ENCODE measurements at places on chromosomes 7 and 10.

GRCh38 chr7:26180792-26181198, 19.8 kb downstream of the HNRNPA2B1 start:
- no peak for DNase-seq

GRCh38 chr7:20797462-20798080, 10.9 kb upstream of the SP8 start:
- DNase-seq = no peak

- DNase-seq = no peak
These were observed 26.3 kb downstream of the SAMD8 start for GRCh38 chr10:75137533-75138438.

DNA sequence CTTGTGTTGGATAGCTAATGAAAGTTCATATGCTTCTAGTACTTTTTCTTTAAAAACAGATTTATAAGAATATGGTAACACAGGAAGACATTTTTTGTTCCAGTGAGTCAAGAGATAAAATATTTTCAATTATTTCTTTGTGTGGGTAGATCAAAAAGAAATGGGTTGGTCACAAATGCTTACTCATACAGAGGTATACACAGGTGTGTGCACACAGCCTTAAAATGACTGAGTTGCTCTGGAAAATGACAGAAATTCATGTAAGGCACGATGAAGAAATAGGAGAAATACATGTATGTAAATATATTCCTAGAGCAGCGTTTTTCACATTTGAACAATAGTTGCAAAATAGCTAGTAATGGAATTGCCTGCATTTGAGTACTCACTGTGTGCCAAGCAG, 66.0 kb downstream of the ST7 start:
- no peak for DNase-seq

DNA sequence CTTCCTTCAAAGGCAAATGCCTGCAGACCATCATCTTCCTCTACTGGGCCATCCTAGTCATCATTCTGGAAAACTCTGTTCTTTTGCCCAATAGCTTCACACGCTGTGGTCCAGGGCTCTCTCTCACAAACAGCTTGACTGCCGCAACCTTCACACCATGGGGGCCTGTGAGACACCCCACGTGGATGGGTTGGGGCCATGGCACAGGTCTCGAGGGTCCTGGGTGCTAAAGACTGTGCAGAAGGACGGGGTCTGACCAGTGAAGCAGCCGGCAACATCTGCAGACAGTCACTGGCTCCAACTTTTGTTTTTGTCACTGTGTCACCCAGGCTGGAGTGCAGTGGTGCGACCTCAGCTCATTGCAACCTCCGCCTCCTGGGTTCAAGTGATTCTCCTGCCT, 28.1 kb downstream of the BRI3 start:
- DNase-seq = no peak

GRCh38 chr7:112238852-112239610, 32.5 kb downstream of the ZNF277 start:
- no peak for DNase-seq

DNA sequence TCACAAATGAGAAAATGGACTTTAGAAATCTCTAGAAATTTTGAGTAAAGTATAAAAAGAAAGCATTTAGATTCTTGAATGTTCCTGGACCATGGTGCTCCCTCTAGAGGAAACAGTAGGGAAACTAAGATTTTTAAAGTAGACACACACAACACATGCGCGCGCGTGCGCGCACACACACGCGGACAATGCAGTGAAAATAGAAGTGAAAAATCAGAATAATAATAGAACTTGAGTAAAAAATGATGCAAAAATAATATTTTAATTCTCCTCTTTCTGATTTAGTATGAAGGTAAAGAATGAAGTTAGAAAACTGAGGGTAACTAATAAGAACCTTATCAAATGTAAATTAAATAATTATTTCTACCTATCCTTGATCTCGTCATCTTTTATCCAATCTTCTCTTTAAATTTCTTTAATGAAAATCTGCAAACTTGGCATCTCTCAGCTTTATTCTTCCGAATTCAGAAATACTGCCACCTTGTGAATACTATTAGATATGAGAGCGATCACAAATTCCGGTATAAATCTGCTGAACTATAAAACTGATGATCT, 117.0 kb upstream of the AMPH start:
- no peak for DNase-seq

DNA sequence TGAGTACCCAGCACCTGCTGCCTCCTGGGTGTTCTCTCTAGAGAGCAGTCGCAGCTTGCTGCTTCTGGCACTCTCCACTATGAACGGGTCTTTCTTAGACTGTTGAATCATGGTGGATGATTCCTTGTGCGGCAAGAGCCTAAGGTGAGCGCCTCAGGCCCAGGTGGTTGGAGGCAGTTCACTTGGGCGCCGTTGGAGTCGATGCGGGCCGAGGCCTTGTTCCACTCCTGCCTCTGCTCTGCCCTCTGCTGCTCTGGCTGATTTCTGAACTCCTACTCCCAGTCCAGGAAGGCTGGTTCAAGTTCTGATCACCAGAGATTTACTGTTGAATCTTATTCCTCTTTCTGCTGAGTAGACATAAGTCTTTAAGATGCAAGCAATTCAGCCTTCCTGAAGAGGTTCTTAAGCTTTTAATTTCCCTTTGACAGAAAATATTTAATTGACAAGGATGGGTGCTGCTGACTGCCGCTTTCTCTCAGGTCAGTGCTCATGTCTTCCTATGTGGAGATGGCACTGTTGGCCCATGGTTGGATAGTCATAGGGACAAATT, 10.4 kb downstream of the YKT6 start:
- DNase-seq = no peak

DNA sequence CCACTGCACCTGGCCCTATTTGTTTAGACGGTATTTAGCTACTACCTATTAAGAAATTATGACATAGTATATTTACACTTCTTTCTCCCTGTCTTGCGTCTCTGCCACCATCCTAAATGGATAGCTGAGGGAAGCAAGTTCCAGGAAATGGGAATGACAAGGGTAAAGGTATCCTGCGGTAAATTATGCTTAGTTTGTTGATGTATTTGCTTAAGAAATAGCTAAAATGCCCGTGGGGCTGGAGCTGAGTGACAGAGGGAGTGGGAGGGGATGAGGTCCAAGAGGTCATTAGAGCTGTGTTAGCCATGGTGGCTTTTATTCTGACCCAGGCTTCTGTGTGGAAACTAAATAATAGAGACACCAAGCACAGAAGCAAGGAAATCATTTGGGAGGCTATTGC, 29.0 kb upstream of the UBE2D1 start:
- no peak for DNase-seq

GRCh38 chr7:2071133-2071832, 161.5 kb downstream of the MAD1L1 start:
- DNase-seq = no peak

DNA sequence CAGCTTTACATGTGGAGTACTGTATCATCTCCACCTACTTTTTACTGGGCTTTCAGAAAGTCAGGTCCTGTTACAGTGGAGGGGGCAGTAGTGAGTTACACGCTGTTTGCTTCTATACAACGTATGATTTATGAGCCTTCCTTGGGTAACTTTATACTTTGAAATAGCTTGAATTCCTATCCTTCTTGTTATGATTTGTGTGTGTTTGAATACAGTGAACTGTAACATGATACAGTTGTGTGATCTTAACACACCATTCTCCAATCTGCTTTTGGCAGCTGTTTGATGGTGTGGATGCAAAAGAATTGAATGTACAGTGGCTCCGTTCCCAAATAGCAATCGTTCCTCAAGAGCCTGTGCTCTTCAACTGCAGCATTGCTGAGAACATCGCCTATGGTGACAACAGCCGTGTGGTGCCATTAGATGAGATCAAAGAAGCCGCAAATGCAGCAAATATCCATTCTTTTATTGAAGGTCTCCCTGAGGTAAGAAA, 41.7 kb downstream of the SP8 start:
- DNase-seq = no peak

DNA sequence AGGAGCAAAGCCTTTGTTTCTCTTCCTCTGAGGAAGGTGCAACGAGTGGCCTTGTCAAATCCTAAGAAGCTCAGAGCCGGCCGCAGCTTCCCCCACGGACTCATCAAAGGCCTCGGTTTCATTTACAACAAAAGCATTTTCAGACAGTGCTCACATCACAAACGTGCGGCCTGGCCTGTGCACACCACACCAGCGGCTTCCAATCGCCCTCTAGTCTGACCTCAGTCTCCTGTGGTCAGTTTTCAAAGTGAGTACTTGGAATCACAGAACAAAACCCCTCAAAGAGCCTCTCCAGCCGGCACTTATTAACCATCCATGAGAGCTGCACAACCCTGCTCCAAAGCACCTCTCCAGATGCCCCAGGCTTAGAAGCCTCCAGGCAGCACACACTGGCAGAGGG, 3.3 kb downstream of the RADIL start:
- DNase-seq = no peak

DNA sequence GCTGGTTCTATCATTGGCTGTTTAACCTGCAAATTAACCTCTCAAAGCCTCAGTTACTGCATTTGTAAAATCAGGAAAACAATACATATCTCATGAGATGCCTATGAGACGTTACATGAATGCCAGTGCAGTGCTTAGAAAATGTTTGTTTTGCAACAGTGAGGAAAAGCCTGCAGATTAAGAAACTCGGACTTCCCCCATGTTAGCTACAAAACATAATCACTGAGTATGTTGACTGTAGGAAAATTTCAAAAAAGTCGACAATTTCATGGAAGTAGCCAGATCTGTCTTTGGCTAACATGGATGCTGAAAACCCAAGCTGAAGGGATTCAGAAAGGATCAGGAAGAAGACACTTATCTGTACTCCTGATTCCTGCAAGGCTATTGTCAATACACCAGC, 121.4 kb downstream of the TRIL start:
- no peak for DNase-seq

- DNase-seq = no peak
These were observed 55.2 kb upstream of the RPA3 start for GRCh38 chr7:7773334-7774309.

DNA sequence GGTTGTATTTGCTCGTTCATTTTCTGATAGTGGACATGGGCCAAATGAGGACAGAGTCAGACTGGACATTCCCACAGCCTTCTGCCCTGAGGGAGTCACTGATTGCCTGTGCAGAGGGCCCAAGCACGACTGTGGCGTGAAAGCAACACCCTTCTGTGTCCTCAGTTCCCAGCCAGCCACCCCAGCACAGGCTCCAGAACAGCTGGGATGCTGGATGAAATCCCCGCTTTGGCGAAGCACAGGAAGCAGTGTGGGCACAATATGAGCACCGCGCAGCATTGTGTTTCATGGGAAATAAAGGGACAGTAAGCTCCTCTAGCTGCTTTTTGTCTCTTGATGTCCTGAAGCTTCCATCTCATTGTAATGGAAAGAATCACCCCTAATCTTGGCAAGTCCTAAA, 20.5 kb downstream of the TRIL start:
- no peak for DNase-seq

DNA sequence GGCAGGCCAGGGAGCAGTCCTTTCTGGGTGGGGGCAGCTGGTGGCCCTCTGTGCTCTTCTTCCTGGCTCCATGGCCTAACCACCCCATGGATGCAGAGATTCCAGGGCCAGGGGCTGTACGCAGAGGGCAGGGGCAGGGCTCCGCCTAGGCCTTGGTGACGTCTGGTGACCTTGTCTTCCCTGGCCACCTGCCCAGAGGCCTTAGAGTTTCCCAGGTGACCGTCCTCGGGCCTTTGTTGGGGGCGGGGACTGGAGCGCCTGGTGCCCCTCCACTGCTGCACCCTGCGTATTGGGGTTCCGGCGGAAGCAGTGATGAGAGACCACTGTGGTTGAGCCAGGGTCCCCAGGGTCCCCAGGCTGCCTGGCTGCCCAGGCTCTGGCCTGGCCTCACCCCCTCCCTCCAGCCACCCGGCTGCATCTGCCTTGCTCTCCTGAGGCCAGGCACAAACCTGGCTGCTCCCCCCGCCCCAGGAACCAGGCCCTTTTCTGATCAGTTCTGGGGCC, 10.3 kb downstream of the PWWP2B start:
- no peak for DNase-seq

- DNase-seq = no peak
These were observed 50.3 kb upstream of the CHST15 start for GRCh38 chr10:124143721-124144120.

DNA sequence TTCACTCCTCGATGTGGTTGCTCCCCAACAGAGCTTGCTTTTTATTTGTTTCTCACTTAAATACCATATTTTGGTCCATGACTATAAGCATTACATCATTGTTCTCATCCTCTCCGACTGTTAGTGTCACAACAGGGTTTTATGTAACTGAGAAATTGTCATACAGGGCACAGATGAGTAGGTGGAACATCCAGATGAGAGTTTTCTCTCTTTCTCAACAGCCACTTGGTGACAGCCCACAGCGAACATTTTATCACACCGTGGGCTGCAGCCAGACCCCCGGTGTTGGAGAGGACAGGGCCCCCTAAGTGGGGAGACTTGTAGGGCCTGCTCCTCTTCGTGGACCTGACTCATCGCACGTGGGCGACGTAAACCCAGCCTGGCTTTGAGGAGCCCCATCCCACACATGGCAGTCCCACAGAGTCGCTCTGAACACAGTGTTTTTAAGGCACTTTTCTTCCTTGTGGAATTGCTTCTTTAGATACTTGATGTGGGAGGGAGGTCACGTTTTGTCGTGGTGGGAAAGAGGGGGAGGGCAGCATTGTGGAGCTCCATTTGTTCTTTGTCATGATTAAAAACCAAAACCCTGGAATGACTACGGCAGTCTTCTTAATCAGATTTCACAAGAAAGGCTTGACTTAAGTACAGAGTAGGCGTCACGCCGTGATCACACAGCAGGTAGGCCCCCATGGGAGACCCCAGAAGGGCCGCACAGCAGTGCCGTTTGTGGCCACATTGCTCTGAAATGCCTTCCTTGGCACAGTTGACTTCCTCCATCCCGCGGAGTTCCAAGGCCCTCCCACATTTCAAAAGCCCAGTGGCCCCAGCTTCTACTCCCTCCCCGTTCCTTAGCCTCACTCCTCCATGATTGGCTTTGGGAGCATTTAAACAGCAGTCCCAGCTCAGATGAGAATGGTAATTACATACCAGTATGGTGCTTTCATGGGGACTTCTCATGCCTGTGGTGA, 220.6 kb downstream of the CCDC3 start:
- DNase-seq = no peak

GRCh38 chr10:83253011-83253671, 886.2 kb upstream of the GHITM start:
- no peak for DNase-seq

DNA sequence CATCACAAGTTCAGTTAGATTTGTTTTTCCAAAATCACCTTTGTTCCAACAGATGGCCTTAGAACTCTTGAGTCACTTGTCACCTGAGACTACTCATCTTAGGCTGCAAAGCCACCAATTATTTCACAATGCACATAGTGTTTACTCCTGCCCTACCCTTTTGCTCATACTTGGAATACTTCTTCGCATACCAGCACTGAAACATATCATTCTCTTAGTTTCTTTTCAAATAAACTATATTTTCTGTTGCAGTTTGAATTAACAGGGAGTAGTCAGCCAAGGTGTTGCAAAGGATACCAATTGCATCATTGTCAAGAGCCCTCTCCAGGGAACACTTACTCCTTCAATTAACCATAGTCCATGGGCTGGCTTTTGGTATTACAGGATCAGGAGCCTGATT, 71.0 kb downstream of the CASD1 start:
- DNase-seq = no peak

DNA sequence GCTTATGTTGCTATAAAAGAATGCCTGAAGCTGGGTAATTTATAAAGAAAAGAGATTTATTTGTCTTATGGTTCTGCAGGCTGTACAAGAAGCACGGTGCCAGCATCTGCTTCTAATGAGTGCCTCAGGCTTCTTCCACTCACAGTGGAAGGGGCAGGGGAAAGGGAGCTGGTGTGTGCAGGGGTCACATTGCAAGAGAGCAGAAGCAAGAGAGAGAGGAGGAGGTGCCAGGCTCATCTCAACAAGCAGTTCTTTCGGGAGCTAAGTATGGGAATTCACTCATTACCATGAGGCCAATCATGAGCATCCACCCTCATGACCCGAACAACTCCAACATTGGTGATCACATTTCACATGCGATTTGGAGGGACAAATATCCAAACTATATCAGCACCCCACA, 17.2 kb upstream of the SLK start:
- DNase-seq = no peak

Data from stimulated activated CD8-positive, alpha-beta memory T cell treated with anti-CD3 and anti-CD28 coated beads, Interleukin-15, amount 100 ng/mL, for 4 hours (primary cell).